ENCODE measurements at places on chromosomes 3 and 15. TPM values are rescaled to one million over a fixed set of nuclear protein-coding genes. Genes with fewer than 3 reads are reported as not detected.
A peak's percentile ranks its signal among the peaks of the same experiment; 100 is the strongest.

The KCNMB3 gene
- total RNA-seq = 2.6 TPM

- DNase-seq = no peak
Observed at GRCh38 chr3:78880603-78881461, 887.0 kb downstream of the ROBO1 start.

DNA sequence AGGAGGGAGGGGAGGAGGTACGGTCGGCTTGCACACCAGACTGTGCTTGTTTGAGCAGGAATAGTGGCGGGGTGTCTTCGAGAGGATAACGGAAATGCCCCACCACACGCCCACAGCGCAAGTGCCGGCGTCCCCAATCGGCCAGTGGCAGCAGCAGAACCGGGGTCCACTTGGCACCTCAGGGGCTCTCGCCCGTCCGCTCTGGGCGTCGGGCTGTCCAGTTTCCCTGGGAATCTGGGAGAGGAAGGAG is 53.7 kb downstream of the CCDC54 start:
- DNase-seq = peak; percentile 14

The USP50 gene
- total RNA-seq = 0.22 TPM

DNA sequence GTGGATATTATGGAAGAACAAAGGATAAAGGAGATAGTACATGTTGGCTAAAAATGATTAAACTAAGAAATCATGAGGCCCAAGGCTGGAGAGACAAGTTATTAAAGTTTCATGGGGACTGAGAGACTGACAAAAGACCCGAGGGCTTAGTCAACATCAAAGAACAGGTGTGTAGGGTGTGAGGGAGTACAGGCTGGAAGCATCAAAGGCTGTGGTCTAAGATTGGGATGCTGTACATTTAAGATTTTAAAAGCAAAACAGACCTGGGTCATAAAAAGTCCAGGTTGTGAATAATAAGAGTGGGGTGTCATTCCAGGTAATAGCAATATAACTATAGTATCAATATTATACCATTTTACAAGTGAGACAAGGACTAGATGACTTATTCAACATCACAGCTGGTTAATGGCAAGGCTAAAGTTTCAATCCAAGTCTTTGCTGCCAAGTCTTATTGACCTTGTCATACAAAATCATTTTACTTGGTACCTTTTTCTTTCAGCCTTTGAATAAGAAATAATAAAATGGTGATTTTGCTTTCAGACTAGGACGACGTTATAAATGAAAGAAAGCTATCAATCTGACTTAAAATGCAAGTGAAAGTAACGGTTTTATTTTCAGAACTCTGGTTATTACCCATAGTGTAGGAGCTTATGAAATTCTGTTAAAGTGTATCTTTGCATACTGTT is 211.6 kb downstream of the TNIK start:
- DNase-seq = no peak

The TMCO5A gene
- not detected for total RNA-seq

DNA sequence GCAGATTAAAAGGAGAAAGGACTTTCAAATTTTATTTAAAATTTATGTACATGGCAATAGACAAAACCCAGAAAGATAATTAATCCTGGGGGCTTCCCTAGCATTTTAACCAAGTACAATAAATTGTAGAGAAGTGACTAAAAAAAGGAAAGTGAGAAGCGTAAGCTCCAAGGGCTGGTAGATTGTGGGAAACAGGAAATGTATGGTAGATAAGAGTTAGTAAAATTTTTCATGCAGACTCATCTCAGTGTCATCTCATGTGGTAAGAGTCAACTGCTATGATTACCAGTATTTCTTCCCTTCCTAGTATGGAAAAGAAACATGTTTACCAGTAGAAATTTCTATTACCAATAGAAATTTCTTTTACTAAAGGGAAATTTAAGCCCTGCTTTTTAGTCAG is 464.3 kb upstream of the AGTR1 start:
- DNase-seq = no peak

The B3GNT5 gene
- total RNA-seq = 22.7 TPM

DNA sequence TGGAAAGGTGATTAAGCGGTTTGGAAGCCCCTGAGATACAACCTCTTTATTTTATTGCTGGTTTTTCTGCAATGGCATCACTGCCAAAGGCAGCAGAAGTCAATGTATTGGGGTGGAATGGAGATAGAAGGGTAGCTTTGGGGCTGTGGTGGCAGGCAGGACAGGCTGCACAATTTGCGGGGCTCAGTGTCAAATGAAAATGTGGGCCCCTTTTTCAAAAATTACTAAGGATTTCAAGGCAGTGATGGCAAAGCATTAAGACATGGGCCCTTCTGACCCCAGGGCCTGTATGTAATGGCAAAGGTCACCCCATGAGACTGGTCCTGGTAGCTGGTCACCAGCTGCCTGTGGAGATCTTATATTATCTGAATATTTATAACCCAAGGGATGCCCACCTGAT is 29.3 kb upstream of the GALNT15 start:
- DNase-seq = no peak

- DNase-seq = peak; percentile 93
Observed at GRCh38 chr3:63900459-63900858, 11.7 kb downstream of the SCAANT1 start.

- no peak for DNase-seq
Observed at GRCh38 chr3:183551930-183552329, 3.6 kb downstream of the KLHL6 start.

- no peak for DNase-seq
Observed at GRCh38 chr3:4584456-4585249, 91.5 kb downstream of the ITPR1 start.

The KCNAB1 gene
- total RNA-seq = 0.65 TPM

DNA sequence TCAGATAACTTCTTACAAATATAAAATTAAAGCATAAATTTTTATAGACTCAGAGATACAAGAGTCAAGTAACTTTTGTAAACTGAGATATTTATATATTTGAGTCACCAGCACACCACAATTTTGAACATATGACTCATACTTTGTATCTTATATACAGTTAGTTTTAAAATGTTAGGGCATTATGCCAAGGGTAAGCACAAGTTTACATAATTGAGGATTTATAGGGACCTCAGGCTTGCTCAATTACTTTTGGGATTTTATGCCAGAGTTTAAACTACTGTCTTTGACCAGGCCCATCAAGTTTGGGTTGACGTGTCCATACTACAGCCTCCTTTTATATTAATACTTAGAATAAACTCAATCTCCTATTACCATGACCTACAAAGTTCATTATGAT is 7.4 kb upstream of the FGF7 start:
- DNase-seq = no peak

GRCh38 chr3:65473736-65474135 is 565.0 kb downstream of the MAGI1 start:
- DNase-seq = no peak

The CYP8B1 gene
- total RNA-seq = not detected

The C3orf22 gene
- total RNA-seq = not detected

The GP5 gene
- total RNA-seq = under 0.01 TPM

GRCh38 chr3:49359623-49360022 is 1.5 kb upstream of the GPX1 start:
- DNase-seq = peak; percentile 56

The CEP152 gene
- total RNA-seq = 4.4 TPM

- DNase-seq = no peak
Observed at GRCh38 chr15:40302288-40302886, 5.3 kb downstream of the PLCB2 start.

The CCR1 gene
- not detected for total RNA-seq

The CTXN2 gene
- not detected for total RNA-seq

DNA sequence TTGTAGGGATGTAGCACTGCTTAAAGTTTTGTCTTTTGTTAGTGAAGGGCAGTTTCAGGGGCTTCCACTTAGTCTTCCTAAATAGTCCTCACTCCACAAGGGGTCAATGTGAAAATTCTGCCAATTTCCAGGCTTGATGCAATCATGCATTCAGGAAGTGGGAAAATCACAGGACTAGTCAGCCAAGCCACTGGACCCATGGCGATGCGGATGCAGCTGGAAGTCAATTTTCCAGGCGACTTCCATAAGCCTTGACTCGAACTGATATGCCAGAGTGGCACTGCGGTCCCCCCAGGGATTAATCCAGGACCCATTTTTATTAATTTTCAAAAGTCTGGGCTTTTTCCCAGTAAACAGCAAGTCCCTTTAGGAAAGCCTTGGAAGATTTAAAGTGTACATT is 26.1 kb downstream of the GBE1 start:
- DNase-seq = peak; percentile 45

DNA sequence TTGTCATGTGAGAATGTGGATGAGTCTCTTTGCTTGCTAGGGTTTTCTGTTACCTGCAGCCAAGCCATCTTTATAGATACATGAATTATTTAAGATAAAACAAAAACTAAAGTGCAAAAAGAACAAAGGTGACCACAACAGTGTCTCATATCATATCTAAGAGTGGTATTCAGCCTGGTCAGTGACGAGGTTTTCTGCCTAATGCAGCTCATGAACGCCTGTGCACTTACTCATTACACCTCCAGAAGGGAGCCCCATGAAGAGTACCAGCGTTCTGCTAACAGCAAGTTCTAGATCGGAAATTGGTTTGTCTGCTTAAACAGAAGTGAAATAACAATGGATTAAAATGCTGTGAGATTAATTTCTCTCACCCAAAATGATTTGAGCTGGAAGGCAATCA is 19.2 kb downstream of the PXYLP1 start:
- DNase-seq = no peak

The RASGRP1 gene
- total RNA-seq = under 0.01 TPM

DNA sequence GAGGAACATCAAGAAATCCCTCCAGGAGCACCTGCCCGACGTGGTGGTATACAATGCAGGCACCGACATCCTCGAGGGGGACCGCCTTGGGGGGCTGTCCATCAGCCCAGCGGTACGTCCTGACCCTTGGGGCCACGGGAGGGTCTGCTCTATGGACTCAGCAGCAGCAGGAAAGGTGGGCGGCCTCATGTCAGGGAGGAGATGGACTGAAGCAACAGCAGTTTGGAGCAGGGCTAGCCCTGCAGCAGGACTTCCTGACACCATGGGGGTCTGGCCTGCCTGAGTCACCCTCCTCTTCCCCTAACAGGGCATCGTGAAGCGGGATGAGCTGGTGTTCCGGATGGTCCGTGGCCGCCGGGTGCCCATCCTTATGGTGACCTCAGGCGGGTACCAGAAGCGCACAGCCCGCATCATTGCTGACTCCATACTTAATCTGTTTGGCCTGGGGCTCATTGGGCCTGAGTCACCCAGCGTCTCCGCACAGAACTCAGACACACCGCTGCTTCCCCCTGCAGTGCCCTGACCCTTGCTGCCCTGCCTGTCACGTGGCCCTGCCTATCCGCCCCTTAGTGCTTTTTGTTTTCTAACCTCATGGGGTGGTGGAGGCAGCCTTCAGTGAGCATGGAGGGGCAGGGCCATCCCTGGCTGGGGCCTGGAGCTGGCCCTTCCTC is 24.2 kb downstream of the HDAC11 start:
- DNase-seq = no peak

The PLIN1 gene
- total RNA-seq = not detected

- DNase-seq = no peak
Observed at GRCh38 chr15:22226034-22226790, 145.9 kb downstream of the OR4M2 start.

GRCh38 chr3:42746455-42747450 is 26.3 kb downstream of the CCDC13 start:
- DNase-seq = no peak

GRCh38 chr3:150410311-150411105 is 2.4 kb downstream of the TSC22D2 start:
- DNase-seq = peak; percentile 49

GRCh38 chr3:144028798-144029411 is 57.3 kb downstream of the DIPK2A start:
- no peak for DNase-seq

The CFAP44 gene
- total RNA-seq = 0.22 TPM

GRCh38 chr3:99777708-99778107 is 40.0 kb upstream of the CMSS1 start:
- DNase-seq = no peak

The KBTBD8 gene
- total RNA-seq = 1.5 TPM

The CPNE9 gene
- total RNA-seq = under 0.01 TPM

GRCh38 chr3:152270937-152271336 is 2.2 kb downstream of the MBNL1 start:
- DNase-seq = peak; percentile 43
